Stimulated activated CD8-positive, alpha-beta memory T cell treated with anti-CD3 and anti-CD28 coated beads, Interleukin-4, amount 100 ng/mL, for 48 hours (primary cell): ENCODE measurements at places on chromosomes 7 and 10.

DNA sequence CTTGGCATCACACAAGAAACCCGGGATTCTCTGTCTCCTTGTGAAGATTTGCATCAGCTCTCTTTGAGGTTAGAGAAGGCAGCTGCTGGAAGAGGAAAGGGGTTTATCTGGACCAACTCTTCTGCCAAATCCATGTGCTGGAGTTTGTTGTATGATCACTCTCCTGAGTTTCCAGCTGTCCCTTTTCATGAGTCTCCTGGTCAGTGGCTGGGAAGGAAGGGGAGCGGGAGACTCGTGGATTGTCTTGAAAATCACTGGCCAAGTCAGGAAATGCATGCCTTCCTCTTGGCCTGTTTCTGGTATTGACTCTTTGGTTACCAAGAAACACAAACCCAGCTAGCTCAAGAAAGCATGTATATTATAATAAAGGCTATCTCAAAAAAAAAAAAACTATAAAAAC, 38.8 kb downstream of the TACR2 start:
- DNase-seq, result no peak

- DNase-seq, result no peak
These were observed 30.5 kb downstream of the ARMC3 start for GRCh38 chr10:22958338-22958737.

DNA sequence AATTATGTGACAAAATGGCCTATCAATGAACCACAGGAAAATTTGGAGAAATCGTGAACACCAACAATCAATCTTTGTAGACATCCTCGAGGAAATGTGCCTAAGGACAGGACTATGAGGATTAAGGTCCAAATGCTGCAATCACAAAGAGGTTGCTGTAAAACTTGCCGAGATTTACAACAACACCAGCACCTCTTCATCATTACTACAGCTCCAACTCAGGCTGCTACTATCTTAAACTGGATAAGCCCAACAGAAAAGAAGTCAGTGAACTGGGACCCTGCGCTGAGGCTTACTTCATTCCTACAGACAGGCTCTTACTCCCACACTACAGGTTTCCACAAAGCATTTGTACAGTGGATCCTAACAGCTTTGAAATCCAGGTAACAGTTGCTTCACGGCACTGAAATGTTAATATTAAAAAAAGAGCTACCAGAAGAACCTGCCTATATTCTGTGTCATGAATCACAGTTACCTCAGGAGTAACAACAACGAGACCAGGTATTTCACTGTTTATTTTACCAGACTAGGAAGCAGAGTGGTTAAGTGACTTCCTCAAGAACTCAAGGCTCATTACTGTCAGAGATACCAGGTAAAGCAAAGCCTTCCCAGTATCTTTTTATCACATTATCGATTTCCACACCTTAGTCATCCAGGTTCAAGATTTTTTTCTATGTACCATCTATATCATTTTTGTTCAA, 23.9 kb downstream of the CACUL1 start:
- DNase-seq, result no peak

DNA sequence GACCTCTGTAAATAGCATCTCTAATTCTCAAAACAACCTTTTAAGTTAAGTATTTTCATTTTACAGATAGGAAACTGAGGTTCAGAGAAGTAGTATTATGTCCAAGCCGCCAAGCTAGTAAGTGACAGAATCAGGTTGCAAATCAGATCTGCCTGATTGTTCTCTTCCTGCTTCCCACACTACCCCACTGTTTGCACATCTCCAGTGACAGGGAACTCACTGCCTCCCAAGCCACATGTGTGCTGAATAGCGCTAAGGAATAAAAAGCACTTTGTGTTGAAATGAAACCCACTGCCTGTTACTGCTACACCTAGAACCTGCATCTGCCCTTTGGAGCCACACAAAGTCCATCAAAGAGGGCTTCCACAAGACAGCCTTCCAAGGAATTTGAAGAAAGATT, 45.1 kb upstream of the WDR11 start:
- DNase-seq, result no peak

- DNase-seq, result no peak
These were observed 152.4 kb downstream of the RNF133 start for GRCh38 chr7:122546496-122546895.

GRCh38 chr7:102191556-102192379, 94.9 kb upstream of the SH2B2 start:
- DNase-seq, result no peak

DNA sequence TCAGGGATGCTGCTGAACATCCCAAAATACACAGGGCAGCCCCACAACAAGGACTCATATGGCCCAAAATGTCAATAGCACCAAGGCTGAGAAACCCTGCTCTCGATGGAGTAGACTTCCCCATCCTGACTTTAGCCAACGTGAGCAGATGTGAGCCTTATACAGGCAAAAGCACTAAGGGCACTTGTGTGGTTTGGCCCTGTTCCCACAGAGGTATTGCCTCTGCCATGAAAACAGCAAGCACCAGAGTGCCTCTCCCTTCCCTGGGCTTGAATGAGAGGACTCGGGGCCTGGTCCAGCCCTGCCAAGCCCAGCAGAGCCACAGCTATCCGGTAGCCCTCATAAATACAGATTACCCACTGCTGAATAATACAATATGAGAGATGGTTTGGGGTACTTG, 47.5 kb downstream of the ACSM6 start:
- DNase-seq, result no peak

DNA sequence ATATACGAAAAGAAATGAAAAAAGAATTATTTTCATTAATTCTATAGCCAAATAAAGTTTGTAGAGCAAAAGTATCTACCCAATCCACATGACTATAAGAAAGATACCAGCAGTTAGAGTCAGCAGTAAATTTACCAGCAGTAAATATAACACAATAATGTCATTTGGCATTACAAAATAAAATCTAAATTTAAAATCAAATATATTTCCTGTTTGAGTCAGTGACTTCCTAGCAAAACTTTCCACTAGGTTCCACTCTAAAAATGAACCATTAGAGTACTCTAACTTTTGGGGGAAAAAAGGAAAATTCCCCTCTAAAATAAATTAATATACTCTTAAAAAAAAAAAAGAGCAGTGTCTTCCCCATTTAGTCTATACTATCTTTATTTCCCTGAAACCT, 144.8 kb downstream of the CPEB3 start:
- no peak for DNase-seq

GRCh38 chr10:119426699-119427098, 115.8 kb downstream of the RGS10 start:
- no peak for DNase-seq

DNA sequence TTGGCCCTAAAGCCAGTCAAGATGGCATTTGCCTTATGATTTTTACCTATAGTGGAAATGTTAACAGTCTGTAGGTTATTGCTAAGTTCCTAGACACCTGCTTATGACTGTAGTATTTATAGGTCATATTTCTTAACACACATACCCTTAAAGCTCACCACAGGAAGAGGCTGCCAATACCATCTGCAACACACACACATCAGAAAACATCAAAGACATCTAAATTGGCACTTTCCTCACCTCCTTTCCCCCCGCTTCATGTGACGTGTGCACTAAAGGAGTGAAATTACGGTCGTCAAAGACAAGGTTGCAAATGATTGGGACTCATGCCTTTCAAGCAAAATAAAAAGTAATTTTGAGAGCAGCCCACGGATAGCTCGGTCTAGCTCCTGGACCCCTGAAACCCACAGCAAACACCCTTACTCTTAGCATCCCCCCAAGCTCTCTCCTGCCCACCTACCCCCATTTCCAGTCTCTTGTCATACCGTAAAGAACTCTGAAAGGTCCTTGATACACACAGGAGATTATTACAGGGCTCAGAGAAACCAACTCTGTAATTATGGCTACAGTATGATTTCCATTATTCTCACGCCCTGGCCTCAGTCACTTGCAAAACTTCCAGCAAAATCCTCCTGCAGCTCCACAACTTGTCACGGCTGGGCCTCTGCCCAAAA, 90.5 kb downstream of the PLXNA4 start:
- DNase-seq, result peak; percentile 35

- DNase-seq, result no peak
These were observed 94.5 kb downstream of the KMT2C start for GRCh38 chr7:152341039-152341913.

DNA sequence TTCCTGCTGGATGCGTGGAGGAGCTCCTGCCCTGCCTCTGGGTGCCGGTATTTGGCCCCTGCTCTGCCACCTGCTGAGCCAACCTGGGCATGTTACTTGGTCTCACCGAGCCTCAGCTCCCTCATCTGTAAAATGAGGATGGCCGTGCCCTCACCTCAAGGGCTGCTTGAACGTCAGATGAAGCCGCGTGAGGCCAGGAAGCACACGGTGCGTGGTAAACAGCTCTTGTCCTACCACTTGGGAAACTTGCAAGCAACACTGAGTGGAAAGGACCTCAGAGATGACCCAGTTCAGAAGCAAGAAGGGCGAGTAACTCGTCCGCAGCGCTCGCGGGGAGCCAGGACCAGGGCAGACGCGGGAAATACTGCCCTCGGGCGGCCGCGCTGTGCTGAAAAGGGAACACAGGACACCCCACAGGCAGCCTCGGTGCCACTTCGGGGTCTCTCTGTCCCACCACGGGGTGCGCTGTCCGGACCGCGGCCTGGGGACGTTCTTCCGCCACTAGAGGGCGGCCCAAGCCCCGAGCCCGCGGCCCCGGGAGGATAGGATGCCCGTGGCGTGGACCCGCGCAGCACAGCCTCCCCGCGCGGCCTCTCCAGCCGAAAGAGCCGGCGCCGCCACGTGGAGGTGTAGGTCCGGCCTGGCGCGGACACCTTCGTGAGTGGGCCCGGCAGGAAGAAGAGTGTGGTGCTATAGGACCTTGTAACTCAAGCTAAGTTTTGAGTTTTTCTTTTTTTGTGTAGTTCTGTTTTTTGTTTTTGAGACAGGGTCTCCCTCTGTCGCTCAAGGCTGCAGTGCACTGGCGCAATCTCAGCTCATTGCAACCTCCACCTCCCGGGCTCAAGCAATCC, 94.1 kb downstream of the PRKAG2 start:
- DNase-seq, result peak; percentile 86

- DNase-seq, result no peak
These were observed 25.8 kb downstream of the TMEM120A start for GRCh38 chr7:75968561-75969001.
